ENCODE measurements at places on chromosomes 7 and 10. TPM values are rescaled to one million over a fixed set of nuclear protein-coding genes. Genes with fewer than 3 reads are reported as not detected.

SAMD9L gene
- total RNA-seq: 3.7 TPM

COL1A2 gene
- total RNA-seq: 62.9 TPM

TET1 gene
- total RNA-seq: 2.9 TPM

NANOS1 gene
- total RNA-seq: 10.0 TPM

GALNT17 gene
- total RNA-seq: 72.1 TPM

ACTL6B gene
- total RNA-seq: not detected

ANKRD30A gene
- not detected for total RNA-seq

SP4 gene
- 4.0 TPM for total RNA-seq

UBTD1 gene
- 26.7 TPM for total RNA-seq

PCLO gene
- total RNA-seq: 3.8 TPM

UTF1 gene
- total RNA-seq: not detected

ADAMTS14 gene
- 0.16 TPM for total RNA-seq

H2BK1 gene
- total RNA-seq: not detected

DYNC1I1 gene
- 35.6 TPM for total RNA-seq

All from Right ventricle myocardium superior (tissue), 1 donor.